ENCODE measurements at places on chromosomes 11 and 22. TPM values are rescaled to one million over a fixed set of nuclear protein-coding genes. Genes with fewer than 3 reads are reported as not detected.

- DNase-seq: no peak
Observed at GRCh38 chr22:19196841-19197612, 18.5 kb upstream of the SLC25A1 start.

GRCh38 chr22:32208681-32209080, 3.8 kb upstream of the RFPL2 start:
- peak; percentile 24 for DNase-seq

DNA sequence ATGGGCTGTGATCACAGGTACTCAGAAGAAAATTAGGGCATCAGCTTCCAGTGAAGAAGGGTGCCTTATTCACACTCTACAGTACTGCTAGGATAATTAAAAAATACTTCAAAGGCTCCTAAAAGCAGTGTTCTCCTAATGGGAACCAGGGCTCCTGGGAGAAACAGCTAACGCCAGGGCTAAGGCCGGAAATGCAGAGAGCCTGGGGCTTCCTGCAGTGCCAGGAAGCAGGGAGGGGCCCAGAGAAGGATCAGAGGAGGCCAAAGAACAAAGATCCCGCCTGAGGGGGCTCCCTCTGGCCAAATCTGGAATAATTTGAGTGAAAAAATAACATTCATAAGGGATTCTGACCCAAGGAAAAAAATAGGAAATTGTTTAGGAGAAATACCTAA, 27.5 kb downstream of the TOLLIP start:
- DNase-seq: no peak

DNA sequence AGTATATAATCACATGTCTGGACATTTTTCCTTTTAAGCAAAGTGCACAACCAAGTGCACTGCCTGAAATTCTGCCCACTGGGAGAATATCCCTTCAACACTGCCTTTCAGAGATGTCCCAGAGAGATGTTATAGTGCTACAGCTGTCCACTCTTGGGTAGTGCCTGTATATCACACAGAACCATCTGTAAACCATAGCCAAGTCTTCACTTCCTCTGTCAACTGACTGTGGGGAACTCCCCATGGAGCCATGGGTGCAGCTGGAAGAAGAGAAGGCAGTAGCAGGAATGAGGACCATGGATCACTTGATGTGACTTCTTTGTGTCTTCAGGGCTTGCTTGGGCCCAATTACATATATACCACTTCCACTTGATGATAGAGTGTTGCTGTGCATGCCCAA, 44.6 kb upstream of the LIN7C start:
- DNase-seq: no peak

- no peak for DNase-seq
Observed at GRCh38 chr22:42769574-42770447, 49.1 kb upstream of the A4GALT start.

The KCNJ11 gene
- total RNA-seq: 2.6 TPM
